C1 segment of cervical spinal cord (tissue), 14 donors: ENCODE measurements at places on chromosomes 5 and 9.

DNA sequence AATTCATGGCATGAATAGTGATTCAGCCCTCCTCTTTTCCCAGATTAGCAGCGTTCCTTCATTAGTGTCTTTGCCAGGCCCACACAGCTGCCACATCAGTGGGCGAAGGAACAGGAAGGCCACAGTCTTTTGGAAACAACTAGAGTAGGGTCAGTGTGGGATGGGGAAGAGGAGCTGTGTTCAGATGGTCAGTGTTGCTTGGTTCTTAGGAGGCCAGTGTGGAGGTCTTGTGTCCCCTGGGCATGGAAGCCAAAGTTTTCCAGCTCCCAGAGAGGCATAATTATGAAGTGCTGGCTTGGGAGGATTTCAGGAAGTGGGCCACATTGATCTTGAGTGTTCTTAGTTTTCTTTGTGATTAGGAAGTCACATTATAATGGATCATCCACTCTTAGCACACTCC is 269.6 kb downstream of the PSAT1 start:
- no peak for DNase-seq

GRCh38 chr9:81535542-81536241 is 153.7 kb downstream of the TLE1 start:
- DNase-seq, result no peak

DNA sequence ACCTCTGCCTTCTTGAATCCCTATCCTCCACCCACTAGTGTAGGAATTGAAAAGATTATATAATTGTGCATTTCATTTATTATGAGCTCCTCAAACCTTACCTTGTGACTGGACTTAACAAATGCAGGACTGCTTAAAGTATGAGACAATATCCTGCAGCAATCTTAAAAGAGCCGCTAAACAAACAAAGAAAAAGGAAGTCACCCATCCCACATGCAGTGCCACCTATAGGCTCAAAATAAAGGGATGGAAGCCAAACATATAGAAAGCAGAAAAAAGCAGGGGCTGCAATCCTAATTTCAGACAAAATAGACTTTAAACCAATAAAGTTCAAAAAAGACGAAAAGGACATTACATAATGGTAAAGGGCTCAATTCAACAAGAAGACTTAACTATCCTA is 8.7 kb downstream of the PCAT7 start:
- DNase-seq, result no peak

GRCh38 chr5:3751846-3752245 is 156.2 kb downstream of the IRX1 start:
- DNase-seq, result no peak

DNA sequence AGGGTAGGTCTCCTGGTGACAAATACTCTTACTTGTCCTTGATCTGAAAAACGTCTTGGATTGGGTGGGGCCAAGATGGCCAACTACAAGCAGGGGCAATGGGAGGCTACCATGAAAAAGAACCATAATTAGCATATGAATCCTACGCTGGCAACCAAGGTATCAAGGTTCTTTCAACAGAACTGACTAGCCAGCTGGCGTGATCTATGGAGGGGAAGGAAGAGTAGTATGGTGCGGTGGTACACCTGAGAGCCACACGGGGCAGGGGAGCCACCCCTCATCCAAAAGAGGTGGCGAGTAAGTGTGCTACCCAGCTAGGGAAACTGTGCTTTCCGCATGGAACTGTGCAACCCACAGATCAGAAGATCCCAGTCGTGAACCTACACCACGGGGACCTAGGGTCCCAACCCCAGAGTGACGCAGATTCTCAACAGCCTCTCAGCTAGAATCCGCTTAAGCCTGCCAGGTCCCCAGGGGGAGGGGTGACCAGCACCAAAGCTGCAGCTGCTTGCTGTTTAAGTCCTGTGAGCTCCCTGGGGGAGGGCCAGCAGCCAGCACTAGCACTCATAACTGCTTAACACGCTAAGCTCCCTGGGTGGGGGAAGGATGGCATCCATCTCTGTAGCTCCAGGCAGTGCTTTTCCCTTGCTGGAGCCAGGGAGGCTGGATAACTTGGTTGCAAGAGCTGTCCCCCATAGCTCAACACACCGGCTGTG is 334.8 kb downstream of the FBXL17 start:
- DNase-seq, result no peak
